ENCODE measurements at places on chromosomes 16 and 17.
A peak's percentile ranks its signal among the peaks of the same experiment; 100 is the strongest.

GRCh38 chr16:64919929-64920607, 201.8 kb downstream of the CDH11 start:
- no peak for DNase-seq

DNA sequence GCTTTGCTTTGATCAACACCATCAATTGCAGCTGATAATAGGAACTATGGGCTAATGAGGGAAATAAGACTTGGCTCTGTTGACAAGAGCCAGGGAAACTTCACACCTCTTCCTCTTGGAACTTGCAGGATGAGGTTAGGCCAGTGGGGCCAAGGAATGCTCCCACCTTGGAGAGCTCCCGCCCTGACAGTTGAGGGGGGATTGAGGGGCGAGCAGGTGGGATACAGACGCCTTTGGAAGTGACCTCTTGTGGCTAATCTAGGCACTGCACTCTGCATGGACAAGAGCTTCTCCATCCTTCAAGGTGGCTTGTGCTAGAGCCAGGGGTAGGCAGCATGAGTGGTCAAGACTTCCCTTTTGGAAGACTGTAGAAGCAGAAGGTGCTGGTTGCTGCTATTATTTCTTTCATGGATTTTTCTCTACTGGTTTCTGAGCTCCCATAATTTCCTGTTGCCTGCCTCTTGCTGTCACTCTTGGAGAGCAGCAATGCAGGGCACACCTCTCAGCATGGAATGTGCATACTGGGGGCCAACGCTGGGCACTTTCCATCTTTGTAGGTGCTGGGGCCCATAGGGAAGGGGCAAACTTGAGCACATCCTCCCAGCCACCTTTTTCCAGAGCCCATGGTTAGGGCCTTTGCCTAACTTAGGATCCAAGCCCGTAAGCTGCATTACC, 2.3 kb upstream of the PHF12 start:
- peak; percentile 37 for DNase-seq

GRCh38 chr17:32928586-32929535, 908 bp downstream of the TMEM98 start:
- peak; percentile 23 for DNase-seq

GRCh38 chr16:24070851-24071250, 185.3 kb upstream of the CACNG3 start:
- DNase-seq: peak; percentile 12

DNA sequence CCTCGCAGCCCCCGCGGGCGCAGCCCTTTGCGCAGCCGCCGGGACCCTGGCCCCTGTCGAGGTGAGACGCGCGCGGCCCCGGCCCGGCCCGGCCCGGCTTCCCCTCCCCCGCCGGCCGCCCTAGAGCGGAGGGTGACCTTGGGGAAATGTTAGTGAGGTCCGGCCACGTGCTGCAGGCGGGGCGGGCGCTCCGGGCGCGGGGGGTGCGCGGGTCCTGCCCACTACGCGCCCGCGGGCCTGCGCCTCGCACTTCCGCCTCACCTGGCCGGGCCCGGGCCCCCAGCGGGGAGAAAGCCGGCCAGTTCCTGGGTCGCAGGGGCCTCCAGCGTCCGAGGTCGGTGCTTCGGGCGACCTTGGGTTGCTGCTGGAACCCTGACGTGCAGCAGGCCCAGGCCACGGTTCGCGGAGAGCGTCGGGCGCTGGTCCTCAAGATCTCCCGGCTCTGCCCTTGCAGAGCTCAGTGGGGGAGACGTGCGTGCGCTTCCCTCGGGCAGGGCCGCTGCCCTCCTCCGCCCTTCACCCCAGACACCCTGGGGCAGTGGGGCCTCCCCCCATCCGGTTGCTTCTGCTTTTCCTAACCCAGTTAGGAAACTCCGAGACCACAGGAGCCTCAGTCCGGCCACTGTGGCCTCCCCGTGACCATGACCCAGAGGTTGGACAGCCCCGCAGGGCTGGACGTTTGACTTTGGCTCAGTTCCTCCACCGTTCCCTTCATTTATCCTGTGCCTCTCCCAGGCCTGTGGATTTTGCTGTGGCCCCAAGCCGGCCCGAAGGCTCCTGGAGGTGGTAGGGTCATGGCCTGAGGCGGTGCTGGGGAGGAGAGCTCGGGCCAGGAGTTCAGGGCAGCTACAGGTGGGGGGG, 791 bp downstream of the MCRIP2 start:
- DNase-seq: no peak

All from fibroblast of skin of back (primary cell).